Suprapubic skin (tissue), 4 donors: ENCODE measurements at places on chromosomes 12 and 14. TPM values are rescaled to one million over a fixed set of nuclear protein-coding genes. Genes with fewer than 3 reads are reported as not detected.

DNA sequence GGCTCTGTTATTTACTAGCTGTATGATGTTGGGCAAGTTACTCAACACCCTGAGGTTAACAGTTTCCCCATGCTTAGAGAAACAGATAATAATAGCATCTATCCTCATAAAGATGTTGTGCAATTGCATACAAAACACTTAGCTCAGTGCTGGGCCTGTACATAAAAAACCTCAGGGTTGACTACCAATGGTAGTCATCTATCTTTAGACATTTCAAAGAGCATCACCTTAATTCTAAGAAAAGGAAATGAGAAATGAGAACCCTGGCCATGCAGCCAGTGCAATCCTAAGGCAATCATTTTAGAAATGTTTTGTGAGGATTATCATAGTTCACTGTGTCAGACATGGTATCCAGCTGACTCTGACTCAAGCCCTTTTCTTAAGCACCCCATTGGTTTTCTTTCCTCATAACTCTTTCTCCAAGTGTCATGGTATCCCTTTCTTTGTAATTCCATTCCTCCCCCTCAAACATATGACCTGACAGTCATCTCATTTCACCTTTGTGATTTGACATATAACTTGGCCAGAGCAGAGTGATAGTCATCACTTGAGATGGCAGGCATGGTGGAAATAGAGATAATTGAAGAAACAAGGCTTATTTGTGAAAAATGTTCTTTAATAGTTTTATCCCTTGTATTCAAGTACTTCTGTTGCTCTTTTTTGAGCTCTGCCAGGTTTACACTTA, 29.5 kb upstream of the OSBPL8 start:
- H3K36me3 ChIP-seq: no peaks in the 10 kb centered on the region
- H3K27me3 ChIP-seq: no peaks in the 10 kb centered on the region
- H3K4me1 ChIP-seq: peaks cover 5% of the 10 kb centered on the region
- H3K4me3 ChIP-seq: no peak overlapping the region

GRCh38 chr14:92729634-92730358, 18.6 kb downstream of the LGMN start:
- no peak for DNase-seq
- no peak overlapping the region for H3K27ac ChIP-seq
- peaks cover 11% of the 10 kb centered on the region for H3K4me1 ChIP-seq

DNA sequence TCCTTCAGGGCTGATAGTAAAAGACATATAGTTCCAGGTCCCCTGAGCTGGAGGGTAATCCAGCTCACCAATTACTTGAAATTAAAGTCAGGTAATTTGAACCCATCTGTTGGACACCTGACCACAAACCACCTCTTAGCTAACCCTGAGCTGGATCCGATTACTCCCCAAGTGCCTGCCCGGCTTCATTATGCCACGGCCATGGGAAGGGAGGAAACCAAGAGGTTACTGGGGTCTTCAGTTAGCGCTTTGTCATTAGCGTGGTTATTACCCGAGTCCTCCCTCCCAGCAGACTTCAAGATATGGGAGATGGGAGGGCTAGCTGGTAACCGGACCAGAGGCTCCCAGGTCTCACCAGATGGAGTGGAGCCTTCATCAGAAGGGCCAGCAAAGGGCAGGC, 1071.4 kb downstream of the BCL11B start:
- no peaks in the 10 kb centered on the region for H3K36me3 ChIP-seq
- DNase-seq: no peak

DNA sequence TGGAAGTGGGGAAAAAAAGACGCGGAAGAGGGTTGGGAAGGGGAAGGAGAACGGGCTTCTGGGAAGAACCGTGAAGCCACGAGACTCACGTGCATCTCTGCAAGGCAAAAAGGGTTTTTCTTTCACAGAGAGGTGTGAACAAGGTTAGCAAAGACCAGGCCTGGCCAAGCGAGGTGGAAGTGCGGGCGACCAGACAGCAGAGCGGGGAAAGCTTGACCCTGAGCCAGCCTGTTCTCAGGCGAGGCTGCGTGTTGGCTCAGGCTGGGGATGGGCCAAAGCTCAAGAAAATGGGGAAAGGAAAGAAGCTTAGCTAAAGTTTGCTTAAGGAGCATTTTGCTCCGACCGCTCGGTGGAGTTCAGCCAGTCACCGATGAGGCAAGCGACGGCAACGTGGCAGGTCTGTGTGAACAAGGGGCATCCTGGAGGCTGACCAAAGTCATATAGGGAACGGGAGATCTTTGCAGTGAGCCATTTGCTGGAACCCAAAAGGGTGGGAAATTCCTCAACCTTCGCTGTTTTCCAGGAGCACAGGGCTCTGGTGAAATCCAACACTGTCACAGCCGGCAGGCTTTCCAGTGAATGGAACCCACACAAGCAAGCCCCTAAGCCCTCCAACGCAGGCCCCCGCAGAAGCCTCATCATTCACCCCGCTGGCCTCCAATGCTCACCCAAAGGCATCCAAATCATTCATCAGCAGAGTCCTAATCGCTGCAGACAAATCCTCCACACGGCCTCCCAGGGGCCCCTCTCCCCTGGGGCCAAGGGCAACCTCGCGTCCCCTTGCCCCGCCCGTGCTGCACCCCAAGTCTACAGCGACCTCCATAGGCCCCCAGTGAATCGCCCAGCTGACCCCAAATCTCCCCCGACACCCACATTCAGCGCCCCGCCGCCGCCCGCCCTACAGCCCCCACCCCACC, 754 bp downstream of the ZNF605 start:
- H3K4me3 ChIP-seq: peak overlapping the region; percentile 93
- H3K27ac ChIP-seq: peak overlapping the region; percentile 89
- peaks cover 4% of the 10 kb centered on the region for H3K36me3 ChIP-seq
- peaks cover 19% of the 10 kb centered on the region for H3K4me1 ChIP-seq
- no peaks in the 10 kb centered on the region for H3K27me3 ChIP-seq
- no peak for DNase-seq

DNA sequence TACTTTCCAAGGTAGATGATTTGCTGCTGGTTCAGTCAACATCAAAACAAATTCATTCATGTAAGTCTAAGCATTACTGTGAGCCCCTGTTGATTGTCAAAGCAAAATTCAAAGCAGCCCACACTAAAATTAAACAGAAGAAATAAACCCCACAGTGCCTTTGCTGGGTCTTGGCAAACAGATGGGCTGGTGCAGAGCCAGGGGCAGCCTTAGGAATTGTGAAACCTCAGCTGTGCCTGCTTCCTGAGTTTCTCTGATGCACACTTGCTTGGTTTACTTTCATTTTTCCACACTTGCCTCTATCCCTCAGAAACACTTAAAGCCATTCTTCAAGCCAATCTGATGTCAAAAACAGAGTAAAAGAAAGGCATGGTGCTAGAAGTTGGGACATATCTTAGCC, 6.6 kb upstream of the PLEKHG7 start:
- H3K27me3 ChIP-seq: no peaks in the 10 kb centered on the region
- H3K4me3 ChIP-seq: no peak overlapping the region
- H3K36me3 ChIP-seq: no peaks in the 10 kb centered on the region
- H3K4me1 ChIP-seq: no peaks in the 10 kb centered on the region
- DNase-seq: no peak

KRT85 gene
- 4.2 TPM for total RNA-seq

- no peaks in the 10 kb centered on the region for H3K27me3 ChIP-seq
- H3K4me3 ChIP-seq: no peak overlapping the region
- no peak for DNase-seq
- H3K36me3 ChIP-seq: no peaks in the 10 kb centered on the region
Observed at GRCh38 chr12:62783881-62784280, 151.1 kb downstream of the PPM1H start.

CMA1 gene
- total RNA-seq: not detected

PTMS gene
- 91.2 TPM for total RNA-seq

DNA sequence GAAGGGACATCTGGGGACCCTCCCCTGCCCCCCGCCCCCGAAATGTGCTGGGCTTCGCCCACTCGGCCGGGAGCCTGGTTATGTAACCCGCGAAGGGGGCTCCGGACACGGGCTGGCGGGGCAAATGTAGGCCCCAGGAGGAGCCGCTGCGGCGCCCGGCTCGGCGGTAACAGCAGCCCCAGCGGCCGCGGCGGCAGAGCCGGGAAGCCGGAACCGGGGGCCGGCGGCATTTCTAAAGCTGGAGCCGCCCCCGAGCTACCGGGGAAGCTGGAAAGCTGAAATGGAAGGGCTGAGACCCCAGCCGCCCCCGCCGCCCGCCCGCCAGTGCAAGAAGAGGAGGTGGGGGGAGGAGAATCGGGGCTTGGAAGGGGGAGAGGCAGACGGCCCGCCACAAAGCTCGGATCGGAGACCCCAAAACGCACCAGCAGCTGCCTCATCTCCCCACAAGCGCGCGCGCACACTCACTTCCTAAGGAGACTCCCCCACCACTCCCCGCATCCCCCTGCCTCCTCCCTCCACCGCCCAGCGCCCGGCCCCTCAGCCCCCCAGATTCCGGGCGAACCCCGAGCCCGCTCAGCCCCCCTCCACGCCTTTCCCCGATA, 1.5 kb downstream of the KDM2B start:
- peak overlapping the region; percentile 76 for H3K4me3 ChIP-seq
- no peak for DNase-seq
- H3K27ac ChIP-seq: peak overlapping the region; percentile 92
- no peaks in the 10 kb centered on the region for H3K27me3 ChIP-seq

HVCN1 gene
- 1.8 TPM for total RNA-seq

DNA sequence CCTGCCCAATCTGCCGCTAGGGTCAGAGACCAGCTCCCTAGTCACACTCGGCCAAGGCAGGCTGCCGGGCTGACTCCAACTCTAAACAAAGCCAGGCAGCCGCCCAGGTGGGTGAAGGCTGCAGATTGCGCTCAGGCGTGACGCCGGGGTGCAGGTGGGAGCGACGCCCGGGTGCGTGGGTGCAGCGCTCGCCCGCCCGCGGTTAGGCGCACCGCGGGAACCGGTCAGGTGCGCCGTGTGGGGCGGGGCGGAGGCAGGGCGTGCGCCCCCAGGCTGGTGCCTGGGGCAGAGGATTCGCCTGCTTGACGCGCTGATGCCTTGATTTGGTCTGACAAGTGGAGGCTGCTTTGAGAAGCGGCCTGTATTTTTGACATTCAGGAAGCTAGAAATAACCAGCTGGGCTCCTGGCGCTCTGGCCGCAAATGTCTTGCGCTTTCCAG, 126.7 kb upstream of the HIF1A start:
- H3K27me3 ChIP-seq: no peaks in the 10 kb centered on the region
- peaks cover 65% of the 10 kb centered on the region for H3K4me1 ChIP-seq
- peak overlapping the region; percentile 27 for H3K4me3 ChIP-seq
- H3K27ac ChIP-seq: peak overlapping the region; percentile 75
- no peak for DNase-seq

MMP14 gene
- 106 TPM for total RNA-seq

DNA sequence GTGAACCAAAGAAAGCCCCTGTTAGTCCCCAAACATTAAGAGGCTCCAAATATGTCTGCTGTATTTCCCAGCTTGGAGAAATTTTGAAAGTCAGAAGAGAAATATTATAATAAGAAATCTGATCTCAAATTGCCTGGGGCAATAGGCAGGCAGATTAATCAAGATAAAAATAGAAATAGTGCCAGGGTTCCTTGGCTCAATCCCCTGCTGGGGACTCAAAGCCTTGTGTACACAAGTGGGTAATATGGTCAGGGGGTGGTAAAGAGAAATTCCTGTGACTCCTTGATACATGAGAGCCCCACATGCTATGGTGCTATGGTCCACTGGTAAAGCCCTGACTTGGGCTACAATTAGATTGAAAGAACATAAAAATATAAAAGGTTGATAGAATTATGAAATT, 41.3 kb upstream of the ARID2 start:
- H3K27ac ChIP-seq: no peak overlapping the region
- H3K4me1 ChIP-seq: no peaks in the 10 kb centered on the region
- DNase-seq: no peak
- H3K36me3 ChIP-seq: no peaks in the 10 kb centered on the region

GRCh38 chr14:31489691-31490090, 1.9 kb upstream of the GPR33 start:
- H3K4me1 ChIP-seq: no peaks in the 10 kb centered on the region
- no peaks in the 10 kb centered on the region for H3K27me3 ChIP-seq
- H3K36me3 ChIP-seq: no peaks in the 10 kb centered on the region
- H3K27ac ChIP-seq: no peak overlapping the region
- DNase-seq: no peak
- no peak overlapping the region for H3K4me3 ChIP-seq

DNA sequence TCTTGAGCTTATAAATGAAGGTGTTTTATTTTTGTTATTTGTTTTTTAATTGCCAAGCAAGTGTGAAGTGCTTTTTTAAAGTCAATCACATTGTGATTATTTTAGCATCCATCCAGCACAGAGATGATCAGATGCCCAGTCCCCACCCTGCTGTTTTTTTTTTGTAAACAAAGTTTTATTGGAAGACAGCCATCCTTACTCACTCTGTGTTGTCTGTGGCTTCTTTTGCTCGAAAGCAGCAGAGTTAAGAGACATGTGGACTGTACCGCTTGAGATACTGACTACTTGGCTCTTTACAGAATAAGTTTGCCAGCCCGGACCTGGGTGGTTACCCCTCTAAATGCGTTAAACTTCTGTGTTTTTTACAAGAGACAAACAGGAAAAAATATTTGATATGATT, 30.9 kb upstream of the AMN start:
- no peaks in the 10 kb centered on the region for H3K27me3 ChIP-seq
- H3K4me3 ChIP-seq: no peak overlapping the region
- H3K36me3 ChIP-seq: peaks cover 28% of the 10 kb centered on the region

DNA sequence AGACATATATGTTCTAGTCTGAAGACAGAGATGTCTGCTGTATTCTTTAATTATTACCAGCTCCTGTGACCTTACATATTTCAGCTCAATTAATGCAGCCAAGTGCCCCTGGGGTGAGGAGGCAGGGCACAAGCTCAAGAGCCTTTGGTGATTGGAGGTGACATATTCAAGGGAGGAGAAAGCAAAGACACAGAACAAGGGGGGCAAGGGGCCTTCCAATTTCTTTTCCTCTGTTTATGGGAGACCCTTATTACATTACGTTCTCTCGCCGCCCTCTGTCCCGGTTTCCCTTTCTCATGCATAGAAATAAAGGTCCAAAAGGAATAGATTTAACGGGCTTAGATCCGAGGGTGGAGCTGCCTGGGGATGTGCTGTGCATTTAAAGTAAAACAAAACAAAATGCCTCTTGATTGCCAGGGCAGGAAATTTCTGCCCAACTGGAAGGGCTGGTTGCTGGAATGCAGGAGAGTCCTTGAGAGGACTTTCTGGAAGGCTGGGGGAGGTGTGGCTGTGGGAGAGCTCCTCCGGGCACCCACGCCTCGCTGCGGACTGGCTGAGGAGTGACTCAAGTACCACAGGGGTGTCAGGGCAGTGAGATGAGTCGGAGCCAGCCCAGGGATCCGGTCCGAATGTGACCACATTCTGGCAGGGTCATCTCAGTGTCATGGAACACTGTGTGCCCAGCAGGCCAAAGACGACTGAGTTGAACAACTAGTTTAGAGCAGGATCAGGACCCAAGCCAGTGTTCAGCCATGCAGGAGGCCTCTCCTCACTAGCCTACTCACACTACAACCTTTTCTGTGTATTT, 32.1 kb upstream of the GSG1 start:
- H3K27ac ChIP-seq: peak overlapping the region; percentile 80
- H3K36me3 ChIP-seq: no peaks in the 10 kb centered on the region
- H3K27me3 ChIP-seq: no peaks in the 10 kb centered on the region
- H3K4me1 ChIP-seq: peaks cover 35% of the 10 kb centered on the region
- DNase-seq: peak; percentile 92
- H3K4me3 ChIP-seq: peak overlapping the region; percentile 27
